ENCODE measurements at places on chromosomes 5 and 9.

DNA sequence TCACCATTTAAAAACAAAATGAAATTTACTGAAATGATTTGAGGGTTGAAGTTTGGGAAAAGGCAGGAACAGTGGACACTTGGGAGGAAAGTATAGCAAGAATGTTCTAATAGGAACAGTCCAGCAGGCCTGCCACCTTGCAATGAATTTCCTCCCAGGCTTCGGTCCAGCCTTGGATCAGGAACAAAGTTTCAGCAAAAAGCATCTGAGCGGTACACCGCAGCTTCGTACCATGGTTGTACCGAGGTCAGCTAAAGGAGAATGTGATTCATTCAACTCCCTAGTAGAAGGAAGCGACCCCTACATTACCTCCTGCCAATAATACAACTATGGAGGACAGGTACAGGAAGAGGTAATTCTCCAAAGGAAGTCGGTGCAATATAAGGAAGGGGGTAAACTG is 111.4 kb downstream of the ENC1 start:
- no peak for DNase-seq

GRCh38 chr9:95120781-95121370 is 196.6 kb downstream of the FANCC start:
- DNase-seq: no peak

GRCh38 chr9:136566901-136567300 is 21.1 kb upstream of the NOTCH1 start:
- no peak for DNase-seq

DNA sequence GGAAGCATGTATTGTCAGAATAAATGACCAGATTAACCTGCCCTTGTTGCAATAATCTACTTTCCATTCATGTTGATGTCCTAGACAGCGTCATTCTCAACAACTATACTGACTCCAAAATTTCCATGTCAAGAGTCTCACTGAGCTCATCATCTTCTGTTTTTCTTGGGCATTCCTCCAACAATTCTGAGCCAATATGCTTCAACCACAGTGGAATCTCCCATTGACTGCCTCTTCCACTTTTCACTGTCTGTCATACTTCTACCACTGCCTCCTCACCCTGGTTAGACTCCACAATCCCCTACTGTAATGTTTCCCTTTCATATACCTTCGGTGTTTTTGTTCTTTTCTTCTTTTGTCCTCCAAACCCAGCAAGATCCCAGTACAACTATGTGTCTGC is 162.8 kb downstream of the TLE1 start:
- DNase-seq: no peak

DNA sequence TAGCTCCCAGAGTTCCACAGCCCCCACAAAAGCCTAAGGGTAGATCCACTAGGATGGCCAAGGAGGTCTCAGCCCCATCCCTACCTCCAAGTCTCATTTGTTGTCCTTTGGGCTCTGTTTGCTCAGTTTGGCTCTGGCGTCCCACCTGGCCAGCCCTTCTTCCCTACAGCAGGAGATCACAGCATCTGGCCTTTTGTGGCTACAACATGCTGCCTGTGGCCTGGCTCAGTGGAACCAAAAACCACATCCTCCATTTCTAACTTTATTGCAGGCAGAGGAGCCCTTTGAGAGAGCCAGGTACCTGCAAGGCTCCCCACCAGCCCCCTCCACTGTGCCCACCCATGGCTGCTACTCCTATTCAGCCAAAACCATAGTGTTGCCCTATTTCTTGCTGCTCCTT is 11.4 kb downstream of the JADE2 start:
- no peak for DNase-seq

DNA sequence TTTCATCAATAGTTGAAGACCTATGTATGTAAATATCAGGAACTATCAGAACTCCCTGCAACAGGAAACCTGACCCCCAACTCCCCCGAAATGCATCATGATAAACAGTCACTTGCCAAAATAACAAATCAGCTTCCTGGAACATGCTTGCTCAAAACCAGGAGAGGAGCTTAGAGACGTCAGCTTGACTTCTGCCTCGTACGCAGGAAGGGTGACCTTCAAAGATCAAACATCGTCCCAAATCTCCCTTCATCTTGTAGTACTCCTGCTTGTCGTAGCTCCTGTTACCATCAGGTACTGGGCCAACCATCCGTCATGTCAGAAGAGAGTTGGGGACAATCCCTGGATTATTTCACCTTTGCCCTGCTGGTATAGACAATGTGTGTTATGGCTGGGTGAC is 396.1 kb downstream of the GADD45G start:
- no peak for DNase-seq

DNA sequence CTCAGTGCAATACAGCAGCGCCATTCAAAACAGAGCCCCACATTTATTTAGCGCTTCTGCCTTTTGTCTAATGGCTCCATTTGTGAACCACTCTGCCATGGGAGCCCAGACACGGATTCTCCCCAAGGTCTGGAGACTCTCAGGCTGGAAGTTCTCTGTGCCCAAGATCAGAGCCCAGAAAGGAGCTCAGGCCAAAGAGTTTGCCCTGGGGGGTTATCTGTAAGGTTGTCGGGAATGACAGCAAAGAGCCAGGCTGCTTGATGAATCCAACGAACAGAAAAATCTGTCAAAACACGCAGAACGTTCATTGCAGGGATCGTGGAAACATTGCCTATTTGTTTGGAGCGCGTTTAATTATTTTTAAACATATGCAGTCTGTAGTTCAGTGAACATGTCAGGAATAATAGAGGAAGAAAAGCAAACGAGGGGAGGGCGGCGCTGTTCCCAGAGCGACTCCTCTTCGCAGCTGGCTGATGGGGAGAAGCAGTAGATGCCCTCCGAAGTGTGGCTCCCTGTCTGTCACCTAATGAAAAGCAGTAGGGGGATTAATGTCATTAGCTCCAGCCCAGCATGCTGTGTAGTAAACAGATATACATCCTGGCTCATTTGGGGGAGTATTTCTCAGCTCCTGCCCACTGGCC is 464.9 kb upstream of the MPDZ start:
- no peak for DNase-seq

GRCh38 chr9:121239071-121239470 is 28.9 kb upstream of the GSN start:
- DNase-seq: no peak

DNA sequence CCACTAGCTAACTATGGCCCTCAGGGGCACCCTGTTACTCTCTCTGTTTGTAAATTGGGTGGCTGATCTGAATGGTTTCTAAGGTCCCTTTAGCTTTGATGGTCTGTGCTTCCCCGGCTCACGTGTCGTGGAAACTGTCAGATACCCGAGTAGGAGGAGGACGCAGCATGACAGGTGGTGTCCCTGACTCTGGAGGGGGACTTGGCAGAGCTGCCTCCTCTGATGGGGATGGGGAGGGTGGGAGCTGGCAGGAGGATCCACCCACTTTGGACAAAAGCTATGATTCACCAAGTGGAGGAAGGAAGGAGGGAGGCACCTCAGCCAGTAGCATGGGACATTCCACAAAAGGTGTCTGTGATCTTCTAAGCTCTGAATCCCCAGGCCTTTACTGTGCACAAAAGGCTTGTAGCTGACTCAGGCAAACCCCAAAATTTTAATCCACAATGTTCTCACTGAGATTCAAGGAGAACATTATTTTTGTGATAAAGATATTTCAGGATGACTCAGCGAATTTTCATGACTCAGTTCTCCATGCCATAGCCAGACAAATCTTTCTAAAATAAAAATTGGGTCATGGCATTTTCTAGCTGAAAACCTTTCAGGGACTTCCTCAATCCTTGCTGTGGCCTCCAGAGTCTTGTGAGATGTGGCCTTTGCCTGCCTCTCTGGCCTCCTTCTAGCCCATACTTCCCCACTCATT is 131.0 kb upstream of the BRINP1 start:
- no peak for DNase-seq

- DNase-seq: no peak
Observed at GRCh38 chr9:109604131-109604530, 106.0 kb upstream of the PTPN3 start.

- DNase-seq: no peak
Observed at GRCh38 chr9:113913426-113914195, 37.5 kb downstream of the ZNF618 start.

DNA sequence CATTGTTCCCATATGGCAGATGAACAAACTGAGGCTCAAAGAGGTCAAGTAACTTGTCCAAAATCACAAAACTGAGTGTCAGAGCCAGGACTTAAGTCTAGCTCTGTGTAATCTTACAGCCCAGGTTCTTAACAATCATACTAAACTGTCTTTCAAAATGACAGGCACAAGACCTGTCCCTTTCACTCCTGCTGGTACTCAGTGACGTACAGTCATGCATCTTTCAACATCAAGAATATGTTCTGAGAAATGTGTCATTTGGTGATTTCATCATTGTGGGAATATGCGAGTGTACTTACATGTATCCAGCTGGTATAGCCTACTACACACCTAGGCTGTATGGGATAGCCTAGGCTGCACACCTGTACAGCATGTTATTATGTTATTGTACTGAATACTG is 646.8 kb upstream of the WWC1 start:
- DNase-seq: no peak

DNA sequence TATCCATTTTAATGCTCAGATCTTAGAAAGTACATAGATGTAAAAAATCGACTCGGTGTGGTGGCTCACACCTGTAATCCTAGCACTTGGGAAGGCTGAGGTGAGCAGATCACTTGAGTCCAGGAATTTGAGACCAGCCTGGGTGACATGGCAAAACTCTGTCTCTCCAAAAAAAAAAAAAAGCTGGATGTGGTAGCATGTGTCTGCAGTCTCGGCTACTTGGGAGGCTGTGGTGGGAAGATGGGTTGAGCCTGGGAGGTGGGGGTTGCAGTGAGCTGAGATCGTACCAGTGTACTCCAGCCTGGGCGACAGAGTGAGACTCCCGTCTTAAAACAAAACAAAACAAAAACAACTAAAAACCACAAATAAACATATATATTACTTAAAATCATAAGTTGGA is 61.4 kb downstream of the RASA1 start:
- no peak for DNase-seq

DNA sequence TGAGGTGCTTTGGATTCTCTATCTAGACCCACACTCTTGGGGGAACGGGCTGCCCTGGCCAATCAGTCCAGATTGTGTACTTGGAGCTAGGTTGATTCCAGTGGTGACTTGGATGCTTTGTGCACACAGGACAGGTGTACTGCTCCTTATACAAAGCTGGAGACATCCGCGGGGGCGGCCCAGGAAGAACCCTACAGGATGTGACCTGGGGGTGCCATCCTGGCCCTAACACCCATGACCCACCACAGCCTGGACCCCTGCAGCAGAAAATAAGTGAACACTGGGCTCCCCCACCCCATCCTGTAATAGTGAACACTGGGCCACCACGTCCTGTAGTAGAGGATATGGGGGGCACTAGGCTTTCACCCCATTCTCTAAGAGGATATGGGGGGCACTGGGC is 12.1 kb upstream of the PLEKHG4B start:
- no peak for DNase-seq

All from activated T-cell treated with anti-CD3 and anti-CD28 coated beads for 1 hour (primary cell).